ENCODE measurements at places on chromosomes 1 and 21.

- no peak for DNase-seq
Measured at GRCh38 chr21:15848634-15849560, 119.1 kb downstream of the USP25 start.

DNA sequence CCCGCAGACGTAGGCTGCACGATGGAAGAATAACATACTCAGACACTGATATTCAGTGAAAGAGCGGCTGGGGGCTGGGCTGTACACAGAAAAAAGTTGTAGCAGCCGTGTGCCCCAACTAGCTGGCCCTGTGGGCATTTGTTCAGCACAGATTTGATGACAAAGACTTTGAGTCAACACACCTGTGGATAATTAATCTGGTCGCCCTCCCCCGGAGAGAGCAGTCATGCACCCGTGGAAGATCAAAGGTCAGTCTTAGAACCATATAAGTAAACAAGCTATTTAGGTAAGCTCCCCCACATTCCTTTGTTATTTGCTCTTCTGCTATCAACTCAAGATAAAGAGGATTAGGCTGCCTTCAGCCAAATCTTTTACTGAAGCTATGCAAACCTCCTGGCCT lies 148.4 kb upstream of the HMCN1 start:
- no peak for DNase-seq

DNA sequence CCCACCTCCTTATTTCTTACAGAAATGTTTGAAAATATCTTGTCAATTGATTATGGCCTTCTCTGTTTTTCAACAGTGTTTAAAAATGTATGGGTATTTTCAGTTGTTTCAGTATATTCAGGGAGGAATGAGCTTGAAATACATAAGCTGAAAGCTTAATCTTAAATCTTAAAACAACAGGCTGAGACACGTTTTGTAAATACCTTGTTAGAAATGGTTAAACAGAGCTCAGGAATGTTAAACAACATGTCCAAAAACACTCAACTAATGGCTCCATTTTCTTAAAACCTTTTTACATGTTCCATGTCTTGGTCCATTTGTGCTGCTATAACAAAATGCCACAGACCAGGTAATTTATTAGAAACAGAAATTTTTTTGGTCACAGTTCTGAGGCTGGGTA lies 953.8 kb upstream of the ADGRL2 start:
- DNase-seq, result no peak

- DNase-seq, result no peak
Measured at GRCh38 chr1:183126000-183126366, 60.1 kb upstream of the LAMC2 start.

- no peak for DNase-seq
Measured at GRCh38 chr1:181111559-181111958, 23.1 kb downstream of the IER5 start.

DNA sequence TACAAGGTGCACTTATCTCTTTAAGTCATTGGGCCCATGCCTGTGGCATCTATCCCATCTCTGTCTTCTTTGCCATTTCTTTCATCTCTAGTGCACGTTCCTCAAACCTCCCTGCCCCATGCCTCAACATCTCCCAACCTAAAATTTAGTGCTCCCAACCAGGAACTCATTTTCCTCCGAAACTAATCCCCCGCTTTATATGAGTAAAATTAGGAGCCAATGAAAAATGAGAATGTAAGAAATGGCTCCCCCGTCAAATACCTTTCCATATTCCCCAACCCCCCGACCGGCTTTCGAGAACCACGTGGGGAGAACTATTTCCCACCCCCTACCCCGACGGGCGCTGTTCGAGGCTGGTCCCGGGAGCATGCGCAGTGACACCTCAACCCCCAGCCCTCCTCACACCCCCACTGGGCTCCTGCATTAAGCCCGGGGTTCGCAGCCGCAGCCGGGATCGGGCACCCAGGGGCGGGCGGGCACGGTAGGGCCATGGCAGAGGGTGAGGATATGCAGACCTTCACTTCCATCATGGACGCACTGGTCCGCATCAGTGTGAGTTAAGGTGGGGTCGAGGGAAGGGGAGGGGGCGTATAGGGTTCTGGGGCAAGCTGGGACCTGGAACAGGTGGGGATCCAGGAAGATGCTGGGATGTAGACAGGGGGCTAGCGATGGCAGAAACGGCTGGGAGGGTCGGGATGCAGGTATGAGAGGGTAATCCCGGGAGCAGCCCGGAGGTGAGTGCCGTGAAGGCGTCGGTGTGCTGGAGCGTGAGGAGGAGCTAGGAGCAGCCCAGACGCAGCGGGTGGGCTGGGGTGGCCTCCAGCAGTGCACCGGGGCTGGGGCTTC lies at the start of gene TRIM46:
Gene TRIM46 (plus strand): TSS at position 372 of the 846 bp plus-strand sequence. CDS start 118 bp downstream, at position 490.
- DNase-seq, result no peak

DNA sequence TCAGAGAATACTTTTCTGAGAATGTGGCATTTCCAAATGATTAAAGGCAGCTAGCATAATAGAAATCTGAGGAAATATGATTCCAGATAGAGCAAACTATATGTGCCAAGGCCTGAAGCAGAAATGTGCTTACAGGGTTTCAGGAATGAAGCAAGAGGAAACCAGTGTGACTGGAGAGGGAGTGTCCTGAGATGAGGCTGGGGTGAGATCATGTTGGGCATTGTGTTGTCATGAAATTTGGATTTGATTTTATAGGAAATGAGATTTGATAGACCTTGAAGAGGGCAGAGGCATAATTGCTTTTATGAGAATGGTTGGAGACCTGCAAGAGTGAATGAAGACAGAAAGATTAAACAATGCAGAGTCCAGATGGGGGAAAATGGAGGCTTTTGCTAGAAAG lies 338.1 kb upstream of the SNX7 start:
- DNase-seq, result peak; percentile 89

- DNase-seq, result no peak
Measured at GRCh38 chr1:171868217-171868803, 27.0 kb downstream of the DNM3 start.

GRCh38 chr1:112140743-112141142 lies 151.3 kb upstream of the KCND3 start:
- no peak for DNase-seq

DNA sequence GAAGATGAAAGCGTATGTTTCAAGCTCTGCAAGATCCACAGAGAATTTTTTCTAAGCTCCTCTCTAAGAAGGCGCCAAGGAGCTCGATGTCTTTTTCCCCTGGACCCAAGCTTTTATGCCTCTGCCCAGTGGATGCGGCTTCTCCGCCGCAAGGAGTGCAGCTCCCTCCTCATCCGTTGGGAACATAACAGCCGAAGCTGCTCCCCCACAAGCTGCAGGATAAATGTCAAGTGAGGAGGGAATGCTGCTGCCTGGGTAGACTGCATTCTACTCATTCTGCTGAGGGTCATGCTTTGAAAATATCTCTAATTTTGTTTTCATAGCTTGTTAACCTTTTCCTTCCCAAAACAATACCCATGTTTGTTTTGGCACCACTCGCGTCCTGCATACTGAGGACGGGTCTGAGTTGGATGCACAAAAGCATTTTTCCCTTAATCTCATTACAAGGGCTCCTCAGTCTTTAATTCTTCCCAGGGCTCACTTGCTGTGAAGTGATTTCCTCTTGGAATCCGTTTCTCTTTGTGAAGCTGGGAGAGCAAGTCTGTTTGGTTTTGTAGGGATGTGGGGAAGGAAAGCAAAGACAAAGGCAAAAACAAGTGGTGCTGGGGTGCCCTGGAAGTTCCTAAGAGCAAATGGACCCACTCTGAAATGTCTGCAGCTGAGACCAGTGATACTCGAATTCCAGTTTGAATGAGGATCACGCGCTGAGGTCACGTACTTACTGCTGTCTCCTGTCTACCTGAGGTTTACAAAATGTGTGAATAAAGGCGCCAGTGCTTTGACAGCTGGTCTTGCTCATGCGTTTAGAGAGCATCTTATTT lies 134.0 kb upstream of the IRF2BP2 start:
- DNase-seq, result no peak

DNA sequence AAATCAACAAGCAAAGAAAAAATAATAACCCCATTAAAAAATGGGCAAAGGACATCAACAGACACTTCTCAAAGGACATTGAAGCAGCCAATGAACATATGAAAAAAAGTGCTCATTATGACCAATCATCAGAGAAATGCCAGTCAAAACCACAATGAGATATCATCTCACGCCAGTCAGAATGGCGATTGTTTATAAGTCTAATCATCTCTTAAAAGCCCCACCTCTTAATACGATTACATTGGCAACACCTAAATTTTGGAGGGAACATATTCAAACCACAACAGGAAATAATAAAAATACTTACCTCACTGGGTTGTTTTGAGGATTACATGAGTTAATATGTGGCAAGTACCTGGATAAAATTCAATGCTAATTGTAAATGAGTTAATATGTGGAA lies 57.1 kb upstream of the PLPPR4 start:
- DNase-seq, result no peak

DNA sequence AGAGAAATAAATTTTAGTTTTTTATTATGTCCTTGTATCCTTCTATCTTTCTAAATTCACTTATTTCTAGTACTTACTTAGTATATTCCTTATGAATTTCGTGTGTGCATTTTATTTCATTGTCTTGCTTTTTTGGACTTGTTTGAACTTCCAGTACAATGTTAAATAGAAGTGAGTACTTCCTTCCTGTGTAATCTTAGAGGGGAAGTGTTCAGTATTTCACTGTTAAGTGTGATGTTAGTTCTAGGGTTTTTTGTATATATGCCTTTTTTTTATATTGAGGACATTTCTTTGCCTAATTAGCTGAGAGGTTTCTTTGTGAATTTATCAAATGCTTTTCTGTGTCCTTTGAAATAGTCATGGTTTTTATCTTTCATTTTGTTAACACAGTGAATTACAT lies 10.7 kb downstream of the LYPLAL1 start:
- no peak for DNase-seq

DNA sequence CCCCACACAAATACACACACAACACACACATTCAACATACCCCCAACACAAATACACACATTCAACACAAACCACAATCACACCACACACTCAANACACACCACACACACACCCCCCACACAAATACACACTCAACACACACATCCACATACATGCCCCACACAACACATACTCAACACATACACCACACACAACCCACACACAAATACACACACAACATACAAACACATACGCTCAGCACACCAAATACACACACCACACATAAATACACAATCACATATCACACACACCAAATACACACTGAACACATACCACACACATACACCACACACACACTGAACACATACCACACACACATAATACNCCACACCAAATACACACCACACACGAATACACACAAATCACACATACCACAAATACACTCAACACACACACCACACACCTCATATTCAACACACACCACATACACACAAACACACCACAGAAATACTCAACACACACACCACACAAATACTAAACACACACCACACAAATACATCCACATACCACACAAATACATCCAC lies 48.9 kb downstream of the PRDM15 start:
- DNase-seq, result no peak

- no peak for DNase-seq
Measured at GRCh38 chr1:54325703-54326461, 80.3 kb downstream of the SSBP3 start.

DNA sequence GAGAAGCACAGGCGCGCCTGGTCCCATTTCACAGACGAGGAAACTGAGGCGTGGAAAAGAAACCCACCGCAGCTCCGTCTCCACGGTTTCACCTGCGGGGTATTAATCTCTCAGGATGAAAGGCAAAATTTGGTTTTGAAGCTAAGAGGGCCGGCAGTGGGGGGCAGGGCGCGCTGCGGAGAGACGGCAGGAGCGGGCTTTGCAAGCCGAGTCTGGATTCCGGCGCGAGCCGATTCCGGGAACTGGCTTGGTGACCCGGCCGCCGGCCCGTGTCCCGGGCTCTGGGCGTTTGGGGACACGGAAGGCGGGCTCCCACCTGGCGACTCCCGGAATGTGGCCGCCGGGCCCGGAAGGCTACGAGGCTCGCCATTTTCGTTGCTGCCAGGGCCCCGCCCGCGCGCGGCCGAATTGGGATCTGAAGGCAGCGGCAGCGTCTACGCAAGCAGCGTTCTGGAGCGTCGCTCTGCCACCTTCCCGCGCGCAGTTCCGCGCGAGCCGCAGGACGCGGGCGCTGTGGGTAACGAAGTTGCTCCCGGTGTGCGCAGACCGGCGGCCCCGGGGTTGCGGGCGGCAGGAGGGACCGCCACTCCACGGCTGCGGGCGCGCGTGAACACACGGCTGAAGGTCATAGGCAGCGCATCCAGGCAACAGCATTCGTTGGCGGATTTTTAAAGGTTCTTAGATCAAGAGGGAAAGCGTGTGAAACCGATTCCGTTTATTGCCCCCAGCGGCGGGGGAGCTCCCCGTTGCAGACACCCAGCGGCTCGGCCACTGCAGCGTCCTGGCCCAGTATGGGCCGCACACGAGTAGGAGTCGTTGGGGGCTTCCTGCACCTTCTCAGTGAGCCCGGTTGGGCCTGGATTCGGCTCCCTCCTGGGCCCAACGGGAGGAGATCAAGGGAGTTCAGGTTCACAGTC lies 5.4 kb upstream of the PRDM16 start:
- DNase-seq, result no peak

DNA sequence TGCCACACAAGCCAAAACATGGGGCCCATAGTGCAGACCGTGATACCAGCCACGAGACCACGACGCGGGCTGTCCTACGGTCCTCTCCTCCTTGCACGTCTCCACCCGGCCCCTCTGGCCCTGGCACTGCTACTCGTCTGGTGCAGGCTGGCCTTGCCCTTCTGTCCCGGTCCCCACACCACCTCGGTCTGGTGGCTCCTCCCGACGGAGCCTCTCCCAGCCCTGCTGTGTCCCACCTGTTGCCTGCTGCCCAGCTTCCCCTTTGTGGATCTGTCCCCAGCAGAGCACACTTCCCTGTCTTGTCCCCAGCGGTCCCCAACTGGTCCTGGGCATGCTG lies 50.5 kb downstream of the MORN1 start:
- DNase-seq, result no peak
